ENCODE measurements at places on chromosomes 3 and 15.

GRCh38 chr3:159196359-159196758 is 394.5 kb downstream of the MFSD1 start:
- no peak for DNase-seq

DNA sequence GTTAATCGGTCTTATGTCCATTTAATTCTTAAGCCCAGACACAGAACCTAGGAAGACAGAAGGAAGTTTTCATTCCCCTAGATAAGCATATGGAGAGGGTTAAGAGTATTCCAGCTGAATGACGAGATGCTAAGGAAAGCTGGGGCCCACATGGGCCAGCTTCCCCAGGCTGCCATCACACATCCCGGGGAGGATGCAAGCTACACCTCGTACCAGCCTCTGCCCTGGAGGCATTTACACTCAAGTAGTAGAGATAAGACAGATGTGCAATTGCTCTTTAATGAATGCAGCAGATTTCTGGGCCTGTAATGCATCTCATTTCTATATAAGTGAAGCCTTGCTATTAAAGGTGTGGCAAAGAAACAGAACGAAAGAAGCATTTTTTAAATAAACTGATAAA is 144.5 kb downstream of the MEX3B start:
- DNase-seq: no peak

DNA sequence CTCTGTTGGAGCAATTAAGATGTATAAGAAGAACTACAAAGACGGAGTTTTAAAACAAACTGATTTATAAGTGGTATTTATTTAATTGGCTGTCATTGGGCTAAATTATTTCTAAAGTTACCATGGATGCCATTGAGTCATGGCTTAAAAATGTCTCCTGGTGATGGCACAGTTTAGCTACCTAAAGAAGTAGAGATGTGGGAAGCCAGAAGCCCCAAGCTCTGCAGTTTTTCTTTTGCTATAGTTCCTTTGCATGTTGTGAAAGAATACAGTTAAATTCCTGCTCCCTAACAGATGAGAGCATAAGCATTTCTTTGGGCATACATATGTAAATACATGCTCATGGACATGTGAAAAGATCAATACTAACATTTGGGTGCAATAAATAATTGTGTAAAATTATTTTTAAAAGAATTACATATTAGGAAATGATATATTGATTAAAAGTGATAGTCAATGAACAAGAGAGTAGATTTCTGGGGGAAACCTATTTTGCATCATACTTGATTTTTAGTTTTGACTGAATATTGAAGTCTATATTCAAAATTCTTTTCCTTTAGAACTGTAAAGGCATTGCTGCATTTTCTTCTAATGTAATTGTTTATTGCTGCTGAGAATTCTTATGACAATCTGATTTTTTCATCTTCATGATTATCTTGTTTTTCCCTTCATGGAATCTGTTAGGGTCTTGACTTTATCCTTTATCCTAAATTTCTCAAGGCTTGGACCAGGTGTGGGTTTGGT is 2.1 kb downstream of the OPA1 start:
- no peak for DNase-seq

- no peak for DNase-seq
Observed at GRCh38 chr3:14837186-14837877, 18.6 kb downstream of the FGD5 start.

DNA sequence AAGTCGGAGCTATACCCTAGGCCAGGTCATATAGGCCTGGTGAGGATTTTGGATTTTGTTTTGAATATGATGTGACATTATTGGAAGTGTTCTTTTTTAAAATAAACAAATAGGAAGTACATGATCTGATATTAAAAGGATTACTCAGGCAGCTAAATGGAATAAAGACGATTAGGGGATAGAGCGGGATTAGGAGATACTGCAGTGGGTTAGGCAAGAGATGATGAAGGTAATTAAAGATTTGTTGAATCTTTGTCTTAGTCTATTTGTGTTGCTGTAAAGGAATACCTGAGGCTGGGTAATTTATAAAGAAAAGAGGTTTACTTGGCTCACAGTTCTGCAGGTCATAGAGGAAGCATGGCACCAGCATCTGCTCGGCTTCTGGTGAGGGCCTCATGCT is 21.3 kb downstream of the KIF15 start:
- no peak for DNase-seq

GRCh38 chr3:79039192-79039591 is 728.6 kb downstream of the ROBO1 start:
- DNase-seq: no peak

DNA sequence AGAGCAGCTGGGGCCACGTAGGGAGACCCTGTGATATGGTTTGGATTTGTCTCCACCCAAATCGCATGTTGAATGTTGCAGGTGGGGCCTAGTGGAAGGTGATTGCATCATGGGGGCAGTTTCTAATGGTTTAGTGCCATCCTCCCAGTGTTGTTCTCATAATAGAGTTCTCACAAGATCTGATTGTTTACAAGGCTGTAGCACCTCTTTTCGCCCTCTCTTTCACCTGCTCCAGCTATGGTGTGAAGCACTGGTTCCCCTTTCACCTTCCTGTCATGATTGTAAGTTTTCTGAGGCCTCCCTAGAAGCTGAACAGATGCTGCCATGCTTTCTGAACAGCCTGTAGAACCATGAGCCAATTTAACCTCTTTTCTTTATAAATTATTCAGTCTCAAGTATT is 198.9 kb upstream of the CBLB start:
- no peak for DNase-seq

GRCh38 chr15:90159213-90159612 is 41.9 kb upstream of the SEMA4B start:
- no peak for DNase-seq

DNA sequence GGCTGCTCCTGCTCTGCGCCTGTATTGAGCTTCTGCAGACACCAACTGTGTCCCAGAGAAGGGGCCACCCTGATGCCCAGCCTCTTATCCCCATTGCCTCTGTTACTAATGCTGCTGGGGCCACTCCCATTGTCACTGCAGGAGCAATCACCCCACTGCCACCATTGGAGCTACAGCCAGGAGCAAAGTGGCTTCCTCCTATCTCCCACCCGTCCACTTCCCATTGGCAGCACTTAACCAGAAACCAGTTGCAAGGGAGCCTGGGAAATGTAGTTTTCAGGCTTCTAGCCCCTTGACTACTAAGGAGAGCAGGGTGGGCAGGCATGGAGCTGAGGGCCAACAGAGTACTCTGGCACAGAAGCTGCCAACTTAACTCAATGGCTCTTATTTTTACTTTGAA is 55.9 kb upstream of the KLF13 start:
- DNase-seq: no peak

GRCh38 chr3:197355713-197356112 is 57.3 kb upstream of the DLG1 start:
- no peak for DNase-seq

DNA sequence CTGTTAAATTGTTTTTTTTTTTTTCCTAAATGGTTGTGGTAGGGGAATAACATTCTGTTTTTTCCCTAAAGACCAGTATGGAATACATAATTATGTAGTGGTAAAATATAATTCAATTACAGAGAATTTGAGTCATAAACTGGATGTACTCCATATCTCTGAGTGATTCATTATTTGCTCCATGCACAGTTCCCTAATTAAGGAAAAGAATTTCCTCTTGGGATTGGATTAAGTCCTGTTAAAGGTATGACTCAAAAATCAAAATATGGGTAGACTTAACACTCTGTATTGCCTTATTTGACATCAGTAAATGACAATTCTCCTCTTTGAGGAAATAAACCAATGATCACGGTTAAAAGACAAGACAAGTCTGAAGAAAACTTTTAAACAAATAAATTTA is 78.0 kb upstream of the KCNH8 start:
- no peak for DNase-seq

GRCh38 chr3:62625268-62625667 is 249.9 kb downstream of the CADPS start:
- no peak for DNase-seq

DNA sequence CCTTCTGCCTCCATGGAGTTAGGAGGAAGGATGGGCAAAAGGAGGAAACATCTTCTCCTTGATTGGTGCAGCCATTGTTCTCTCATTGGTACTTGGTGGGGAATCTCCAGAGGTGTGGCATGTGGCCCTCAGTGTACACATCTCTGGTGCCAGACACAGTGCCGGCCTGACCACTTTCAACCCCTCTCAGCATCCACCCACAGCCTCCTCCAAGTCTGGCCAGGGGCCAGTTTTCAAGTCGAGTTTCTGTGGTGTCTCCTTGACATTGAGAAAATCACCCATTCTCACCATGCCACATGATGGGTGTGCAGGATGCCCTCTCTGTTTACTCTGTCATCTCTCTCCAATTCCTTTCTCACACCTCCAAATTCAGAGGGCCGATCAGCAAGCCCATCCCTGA is 12.8 kb upstream of the FSIP1 start:
- no peak for DNase-seq

- DNase-seq: no peak
Observed at GRCh38 chr3:138875096-138875753, 40.5 kb upstream of the PIK3CB start.

- DNase-seq: no peak
Observed at GRCh38 chr3:178137831-178138230, 398.4 kb upstream of the KCNMB2 start.

DNA sequence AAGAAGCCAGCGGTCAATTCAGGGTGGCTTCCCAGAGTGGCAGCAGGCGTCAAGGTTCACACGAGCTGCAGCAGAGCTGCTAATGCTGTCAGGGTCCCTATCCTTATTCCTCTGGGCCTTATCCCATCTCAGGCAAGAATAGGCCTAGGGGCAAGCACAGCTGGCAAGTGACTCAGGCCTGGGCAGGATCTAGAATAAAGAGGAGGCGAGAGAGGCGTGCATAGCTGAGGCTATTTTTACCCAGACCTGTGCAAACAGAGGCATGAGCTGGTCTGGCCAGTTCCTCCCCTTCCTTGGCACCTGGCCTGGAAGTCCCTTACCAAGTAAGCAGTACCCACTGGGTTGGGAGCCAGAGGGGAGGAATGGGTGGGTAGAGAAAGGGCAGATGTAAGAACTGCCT is 12.2 kb upstream of the VIPR1 start:
- DNase-seq: no peak

DNA sequence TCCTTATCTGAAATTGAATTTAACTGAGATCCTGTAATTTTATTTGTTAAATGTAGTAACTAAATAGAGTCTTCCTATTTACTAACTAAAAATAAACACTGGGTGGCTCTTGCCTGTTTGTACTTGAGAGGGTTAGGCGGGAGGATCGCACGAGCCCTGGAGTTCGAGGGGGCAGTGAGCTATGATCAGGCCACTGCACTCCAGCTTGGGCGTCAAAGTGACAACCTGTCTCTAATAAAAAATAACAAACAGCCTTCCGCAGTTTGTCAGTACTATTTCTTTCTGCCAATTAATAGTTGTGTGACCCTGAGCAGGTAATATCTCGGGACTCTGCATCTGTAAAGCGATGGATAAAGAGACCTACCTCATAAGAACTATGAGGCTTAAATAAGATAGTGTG is 768 bp upstream of the PDE12 start:
- DNase-seq: no peak

DNA sequence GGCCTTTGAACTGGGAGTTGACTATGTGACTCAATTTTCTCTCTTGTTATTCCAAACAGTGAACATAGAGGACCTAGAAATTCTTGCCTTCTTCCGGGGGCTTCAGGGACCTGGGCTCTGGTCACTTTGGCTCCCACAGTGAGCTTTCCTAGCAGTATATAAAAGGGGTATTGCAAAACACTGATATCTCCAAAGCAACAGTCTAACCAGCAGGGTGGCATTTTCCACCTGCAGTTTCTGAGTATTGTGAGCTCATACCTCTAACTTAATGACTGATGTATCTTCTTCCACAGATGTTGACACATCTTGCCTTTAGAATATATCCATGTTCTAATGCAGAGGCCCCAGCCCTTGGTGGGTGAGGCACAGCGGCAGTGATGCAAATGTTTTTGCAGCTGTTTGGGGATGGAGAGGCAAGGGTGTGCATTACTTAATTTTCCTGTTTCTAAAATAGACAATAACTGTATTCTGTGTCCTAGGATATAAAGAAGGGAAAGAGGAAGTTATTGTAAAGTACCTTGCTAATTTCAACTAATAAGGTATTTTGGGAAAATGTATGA is 45.7 kb upstream of the ADGRG7 start:
- no peak for DNase-seq

DNA sequence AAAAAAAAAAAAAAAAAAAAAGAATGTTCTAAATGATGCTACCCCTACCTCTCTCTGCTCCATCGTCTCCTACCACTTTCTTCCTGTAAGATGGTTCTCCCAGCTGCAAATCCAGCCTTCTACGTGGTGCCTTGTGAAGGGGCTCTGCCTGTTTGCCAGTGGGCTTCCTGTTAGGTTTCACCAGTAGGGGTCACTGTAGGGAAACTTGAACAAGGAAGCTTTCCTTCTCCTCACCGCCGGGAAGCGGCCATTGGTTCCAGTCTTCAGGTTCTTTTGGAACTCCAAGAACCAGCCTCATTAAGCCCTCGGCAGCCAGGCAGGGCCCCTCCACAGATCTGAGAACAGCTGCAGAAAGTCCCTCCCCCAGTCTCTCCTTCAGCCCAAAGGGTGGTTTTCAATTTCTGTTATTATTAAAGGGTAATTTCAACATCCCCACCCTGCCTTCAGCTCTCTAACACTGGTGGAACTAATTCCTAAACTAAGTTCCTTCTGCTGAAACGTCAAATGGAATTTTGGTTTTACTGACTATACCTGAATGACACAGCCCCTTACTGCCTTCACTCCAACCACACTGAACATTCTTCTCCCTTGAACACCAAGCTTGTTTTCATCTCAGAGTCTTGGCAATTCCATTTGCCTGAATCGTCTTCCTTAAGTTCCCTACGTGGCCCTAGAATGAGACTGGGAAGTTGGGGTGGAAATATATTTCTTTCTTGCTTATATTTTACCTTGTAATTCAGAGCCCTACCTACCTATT is 13.5 kb downstream of the MCCC1 start:
- no peak for DNase-seq

DNA sequence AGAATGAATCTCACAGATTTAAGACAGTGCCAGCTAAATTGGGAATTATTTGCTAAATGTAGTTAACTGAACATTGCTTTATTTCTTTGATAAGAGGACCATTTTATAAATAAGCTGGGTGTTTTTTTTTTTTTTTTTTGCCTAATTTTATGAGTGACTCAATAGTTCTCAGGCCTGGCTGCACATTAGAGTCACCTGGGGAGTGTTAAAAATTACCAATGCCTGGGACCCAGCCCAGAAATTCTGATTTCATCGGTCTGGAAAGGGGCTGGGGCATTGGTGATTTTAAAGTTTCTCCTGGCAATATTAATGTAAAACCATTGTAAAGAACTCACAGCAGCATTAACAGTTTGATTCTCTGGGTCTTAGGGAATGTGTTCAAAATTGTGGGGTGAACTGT is 51.2 kb upstream of the PHLDB2 start:
- DNase-seq: no peak

DNA sequence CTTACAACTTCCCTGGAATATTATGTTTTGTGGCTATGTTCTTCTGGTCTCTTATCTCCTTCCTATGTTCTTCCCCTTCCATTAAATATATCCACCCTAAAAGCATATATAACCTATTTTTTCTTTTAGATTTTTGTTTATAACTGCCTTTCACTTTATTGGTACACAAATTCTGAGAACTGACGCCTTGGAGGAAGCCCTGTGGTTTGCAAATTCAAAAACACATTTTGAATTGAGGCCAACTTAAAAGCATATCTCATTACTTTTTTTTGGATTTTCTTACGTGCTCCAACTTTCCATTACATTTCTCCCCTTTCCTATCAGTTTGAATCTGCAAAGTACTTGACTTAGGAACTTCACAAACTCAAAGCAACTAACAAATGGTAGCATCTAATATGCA is 15.3 kb upstream of the COLQ start:
- no peak for DNase-seq
